HCT116 (cell line): ENCODE measurements at places on chromosomes 12 and 14. TPM values are rescaled to one million over a fixed set of nuclear protein-coding genes. Genes with fewer than 3 reads are reported as not detected.

The CD69 gene
- not detected for total RNA-seq

The CMKLR1 gene
- 0.15 TPM for total RNA-seq

The NCOR2 gene
- total RNA-seq = 153 TPM

The KRT2 gene
- total RNA-seq = not detected

The ZFYVE1 gene
- 7.7 TPM for total RNA-seq

The IL31 gene
- not detected for total RNA-seq

The PLBD1 gene
- total RNA-seq = 0.30 TPM

The OTX2 gene
- not detected for total RNA-seq

The NOXRED1 gene
- 0.66 TPM for total RNA-seq

The PXN gene
- 211 TPM for total RNA-seq

The KCNK10 gene
- total RNA-seq = not detected

The CCDC38 gene
- total RNA-seq = 0.27 TPM

The FOXG1 gene
- not detected for total RNA-seq

The LTBR gene
- total RNA-seq = 128 TPM

The B4GALNT3 gene
- total RNA-seq = 18.2 TPM

The TBX5 gene
- 0.10 TPM for total RNA-seq

The CPSF6 gene
- 88.4 TPM for total RNA-seq

The SSPN gene
- 0.17 TPM for total RNA-seq

The PIANP gene
- total RNA-seq = not detected

The HOXC6 gene
- total RNA-seq = 3.1 TPM

The EMP1 gene
- total RNA-seq = 110 TPM

The KCNJ8 gene
- 0.17 TPM for total RNA-seq

The LBHD2 gene
- not detected for total RNA-seq

The ADCY6 gene
- total RNA-seq = 24.9 TPM

The PTCSC3 gene
- not detected for total RNA-seq

The SLCO1A2 gene
- total RNA-seq = 0.49 TPM

The TULP3 gene
- total RNA-seq = 21.3 TPM

The BTBD7 gene
- 30.8 TPM for total RNA-seq
